Activated CD4-positive, alpha-beta T cell treated with anti-CD3 and anti-CD28 coated beads for 48 hours (primary cell): ENCODE measurements at places on chromosomes 4 and X.
A peak's percentile ranks its signal among the peaks of the same experiment; 100 is the strongest.

GRCh38 chr4:6200922-6201362, 593 bp upstream of the JAKMIP1 start:
- no peak for DNase-seq

DNA sequence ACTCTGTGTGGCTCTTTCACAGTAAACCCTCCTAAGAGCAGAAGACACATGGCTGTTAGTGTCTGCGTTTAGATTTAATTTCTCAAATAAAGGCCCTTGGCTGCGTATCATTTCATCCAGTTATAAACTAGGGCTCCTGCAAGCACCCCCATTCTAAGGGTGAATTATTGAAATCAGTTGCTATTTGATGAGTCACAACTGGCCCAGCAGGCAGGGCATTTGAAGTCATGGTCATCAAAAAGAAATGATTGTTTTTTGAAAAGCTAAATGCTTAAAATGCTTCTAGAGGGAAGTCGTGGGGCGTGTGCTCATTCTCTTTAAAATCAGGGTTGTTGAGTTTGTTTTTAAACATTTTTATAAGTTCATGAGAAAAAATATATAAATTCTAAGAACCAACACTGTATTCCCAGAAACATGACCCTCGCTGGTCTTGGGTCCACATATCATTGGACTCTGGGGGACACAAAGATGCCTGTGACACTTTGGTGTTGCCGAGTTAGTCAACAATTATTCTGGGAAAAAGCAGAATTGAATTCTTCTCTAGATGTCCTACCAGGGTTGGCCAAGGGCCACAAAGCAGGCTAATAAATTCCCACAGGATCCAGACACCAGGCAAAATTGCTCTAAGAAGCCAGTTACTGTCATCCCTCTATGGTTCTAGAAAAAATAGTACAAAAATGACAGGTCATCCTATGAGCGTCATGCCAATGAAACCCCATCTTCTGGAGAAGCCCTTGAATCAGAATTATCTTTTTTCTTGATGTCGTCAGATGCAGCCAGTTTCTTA, 99.5 kb upstream of the MYOZ2 start:
- DNase-seq, result no peak

GRCh38 chrX:134684956-134685355, 26.7 kb upstream of the PLAC1 start:
- no peak for DNase-seq

DNA sequence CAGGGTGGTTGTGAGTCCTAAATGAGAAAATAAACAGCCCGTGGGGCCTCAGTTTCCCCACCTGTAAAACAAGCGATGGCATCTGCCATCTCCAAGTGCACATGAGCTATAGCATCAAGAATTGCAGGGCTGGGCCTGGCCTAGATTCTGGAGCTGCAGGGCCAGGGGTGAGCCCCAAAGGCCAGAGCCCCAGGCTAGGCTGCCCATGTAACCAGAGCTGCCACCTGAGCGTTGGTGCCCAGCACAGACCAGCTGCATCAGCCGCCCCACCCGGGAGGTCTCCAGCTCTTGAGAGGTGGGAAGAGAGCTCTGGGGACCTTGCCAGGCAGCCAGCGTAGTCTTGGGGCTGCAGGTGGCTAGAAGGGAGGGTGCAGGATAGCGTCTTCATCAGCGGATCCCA, 27.0 kb upstream of the GPR78 start:
- DNase-seq, result no peak

DNA sequence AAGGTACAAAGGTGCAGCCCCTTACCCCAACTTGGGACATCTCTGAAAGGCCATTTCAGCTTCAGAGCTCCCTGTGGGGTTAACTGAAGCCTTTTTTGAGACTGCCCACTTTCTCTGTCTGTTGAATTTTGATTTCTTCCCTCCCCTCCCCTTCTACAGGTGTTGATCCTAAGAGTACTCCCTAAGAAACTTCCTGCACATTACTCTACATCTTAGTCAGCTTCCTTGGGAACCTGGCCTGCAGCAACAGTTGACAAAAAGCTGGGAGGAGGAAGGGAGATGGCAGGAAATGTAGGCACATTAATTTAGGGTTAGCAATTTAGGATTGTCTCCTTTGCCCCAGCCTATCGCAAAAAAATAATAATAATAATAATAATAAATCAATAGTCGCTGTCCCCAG, 1.2 kb upstream of the IDS start:
- DNase-seq, result no peak

- DNase-seq, result no peak
Measured at GRCh38 chr4:16869594-16870245, 28.7 kb downstream of the LDB2 start.

DNA sequence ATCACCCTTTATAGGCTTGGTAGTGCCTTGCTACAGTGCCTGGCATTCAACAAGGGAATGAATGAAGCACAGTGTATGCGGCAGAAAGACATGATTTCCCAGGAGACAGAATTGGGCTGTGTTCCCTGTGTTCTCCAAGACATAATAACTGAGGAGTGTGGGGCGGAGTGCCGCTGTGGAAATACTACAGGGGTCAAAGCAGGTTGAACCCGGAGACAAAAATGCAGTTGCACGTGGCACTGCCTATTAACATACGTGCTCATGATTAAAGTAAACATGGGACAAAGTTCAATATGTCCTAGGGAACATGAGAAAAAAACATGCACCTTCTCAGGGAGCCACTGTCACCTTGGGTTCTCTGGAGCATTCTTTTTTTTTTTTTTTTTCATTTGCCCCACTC, 820.8 kb downstream of the RPA4 start:
- no peak for DNase-seq

DNA sequence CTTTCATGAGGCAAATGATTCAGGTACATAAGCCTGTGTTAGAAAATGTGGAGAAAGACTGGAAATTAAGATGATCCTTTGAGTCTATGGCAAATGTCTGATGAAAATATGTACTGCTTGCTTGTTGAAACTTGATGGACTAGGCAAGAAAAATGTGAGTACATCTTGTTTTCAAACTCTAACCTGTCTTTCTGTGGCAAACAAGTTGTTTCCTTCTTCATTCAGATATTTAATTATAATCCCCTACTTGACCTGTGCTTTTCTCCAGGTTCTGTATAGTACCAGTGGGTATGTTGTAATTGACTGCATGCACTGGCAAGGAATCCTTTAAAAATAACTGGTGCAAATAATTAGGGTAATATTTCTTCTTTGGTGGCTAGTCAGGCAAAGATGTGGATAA, 136.7 kb downstream of the ARHGAP24 start:
- no peak for DNase-seq

GRCh38 chrX:31435592-31435991, 363.8 kb upstream of the FTHL17 start:
- no peak for DNase-seq

DNA sequence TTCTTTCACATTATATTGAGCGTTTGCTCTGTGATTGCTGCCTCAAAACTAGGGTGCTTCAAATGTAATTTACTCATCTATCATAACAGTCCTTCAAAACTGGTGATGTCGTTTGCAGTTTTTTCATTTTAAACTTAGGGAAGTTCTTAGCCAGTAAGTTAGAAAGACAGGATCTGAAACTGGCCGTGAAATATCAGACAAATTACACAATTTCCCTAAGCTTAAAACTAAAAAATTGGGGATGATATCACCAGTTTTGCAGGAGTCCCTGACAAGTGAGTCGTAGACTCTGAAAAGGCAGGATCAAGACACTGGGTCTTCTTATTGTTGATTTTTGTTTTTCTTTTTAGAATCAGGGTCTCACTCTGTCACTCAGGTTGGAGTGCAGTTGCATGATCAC, 44.8 kb downstream of the MOB1B start:
- no peak for DNase-seq

DNA sequence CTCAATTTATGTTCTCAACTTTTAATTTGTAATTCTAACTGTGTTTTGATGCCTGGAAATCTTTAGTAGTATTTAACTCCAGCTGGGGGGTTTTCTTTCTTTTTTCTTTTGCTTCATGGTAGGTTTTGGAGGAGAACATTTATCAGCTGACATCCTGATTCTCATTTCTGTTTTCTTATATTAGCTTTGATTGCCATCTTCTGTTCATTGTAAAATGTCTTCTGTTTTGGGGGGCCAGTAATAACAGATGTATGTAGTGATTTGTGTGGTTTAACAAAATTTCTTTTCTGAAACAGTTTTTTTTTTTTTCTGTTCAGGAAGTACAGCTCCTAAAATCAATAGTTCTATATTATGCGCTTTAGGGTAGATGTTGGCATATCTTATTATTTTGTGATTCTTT, 182.2 kb downstream of the GABRB1 start:
- no peak for DNase-seq

DNA sequence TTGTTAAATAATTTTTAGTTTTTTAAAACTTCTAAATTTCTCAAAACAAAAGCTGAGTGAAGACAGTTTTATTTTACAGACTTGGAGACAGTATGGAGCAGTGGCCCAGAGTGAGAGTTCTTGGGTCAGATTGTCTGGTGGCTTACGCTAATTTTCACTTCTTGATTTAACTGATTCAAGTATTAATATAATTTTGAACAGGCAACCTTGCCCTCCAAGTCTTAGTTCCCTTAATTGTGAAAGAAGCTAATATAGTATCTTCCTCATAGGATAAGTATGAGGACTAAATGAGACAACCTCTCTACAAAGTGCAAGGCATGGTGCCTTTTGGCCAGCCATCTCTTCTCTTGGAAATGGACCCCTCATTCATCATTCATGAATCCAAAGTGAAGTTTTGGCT, 25.4 kb downstream of the ATP7A start:
- DNase-seq, result no peak

DNA sequence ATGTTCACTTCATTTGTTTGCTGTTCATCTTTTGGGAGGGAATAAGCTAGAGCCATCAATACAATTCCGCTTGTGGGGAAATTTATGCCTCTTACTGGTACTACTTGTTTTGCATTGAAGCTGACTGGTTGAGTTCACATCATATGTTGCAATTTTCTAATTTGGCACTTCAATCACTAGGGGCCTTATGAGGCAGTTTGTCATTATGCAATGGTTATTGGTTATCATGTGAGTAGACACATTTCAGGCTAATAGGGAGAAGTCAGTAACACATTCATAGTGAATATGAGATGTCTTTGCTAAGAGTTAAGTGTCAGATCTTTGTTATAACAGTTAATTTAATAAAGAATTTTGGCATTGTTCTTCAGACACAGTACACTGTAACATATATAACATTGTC, 5.0 kb downstream of the RPL36A start:
- DNase-seq, result no peak

DNA sequence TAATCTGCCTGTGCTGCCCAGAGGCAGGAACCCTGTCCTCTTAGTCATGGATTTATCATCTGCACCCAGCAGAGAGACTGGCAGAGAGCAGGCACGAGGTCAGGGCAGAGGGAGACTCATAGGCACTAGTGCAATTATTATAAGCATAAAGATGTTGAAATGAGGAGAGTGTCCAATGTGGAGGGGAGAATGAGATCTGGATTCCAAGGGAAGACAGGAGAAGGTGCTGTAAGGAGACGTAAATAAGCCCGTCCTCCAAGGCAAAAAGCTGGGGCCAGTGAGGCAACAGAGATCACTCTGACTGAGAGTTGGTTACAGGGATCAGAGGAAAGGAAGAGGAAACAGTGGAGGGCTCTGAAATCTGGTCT, 406.2 kb downstream of the MAPK10 start:
- DNase-seq, result no peak

DNA sequence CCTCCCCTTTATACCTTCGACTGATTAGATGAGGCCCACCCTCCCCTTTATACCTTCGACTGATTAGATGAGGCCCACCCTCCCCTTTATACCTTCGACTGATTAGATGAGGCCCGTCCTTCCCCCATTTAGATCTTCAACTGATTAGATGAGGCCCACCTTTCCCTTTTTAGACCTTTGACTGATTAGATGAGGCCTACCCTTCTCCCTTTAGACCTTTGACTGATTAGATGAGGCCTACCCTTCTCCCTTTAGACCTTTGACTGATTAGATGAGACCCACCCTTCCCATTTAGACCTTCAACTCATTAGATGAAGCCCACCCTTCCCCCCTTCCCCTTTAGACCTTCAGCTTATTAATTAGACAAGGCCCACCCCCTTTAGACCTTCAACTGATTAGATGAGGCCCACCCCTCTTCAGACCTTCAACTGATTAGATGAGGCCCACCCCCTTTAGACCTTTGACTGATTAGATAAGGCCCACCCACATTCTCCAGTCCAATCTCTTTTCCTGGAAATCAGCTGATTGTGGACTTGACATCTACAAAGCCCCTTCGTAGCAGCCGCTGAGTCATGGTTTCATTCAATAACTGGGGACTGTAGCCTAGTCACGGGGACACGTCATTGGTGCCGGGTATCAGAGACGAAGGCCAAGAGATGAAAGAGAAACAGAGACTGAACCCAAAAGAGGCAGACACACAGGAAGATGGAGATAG, 28.8 kb upstream of the IL3RA start:
- peak; percentile 34 for DNase-seq

DNA sequence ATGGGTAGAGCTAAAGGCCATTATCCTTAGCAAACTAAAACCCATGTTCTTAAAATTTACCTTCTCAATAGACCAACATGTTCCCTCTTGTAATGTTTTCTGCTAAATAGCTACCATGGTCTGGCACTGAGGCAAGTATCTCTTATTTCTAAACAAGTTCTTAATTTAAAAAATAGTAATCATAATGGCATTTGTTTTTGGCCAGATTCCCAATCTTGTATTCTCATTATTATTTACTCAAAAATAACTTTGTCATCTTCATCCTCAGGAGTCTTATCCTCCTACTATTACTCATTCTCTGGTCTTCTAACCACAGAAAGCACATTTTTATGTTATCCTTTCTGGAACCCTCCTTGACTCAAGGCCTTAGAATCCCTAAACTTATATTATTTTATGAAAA, 931.2 kb downstream of the CCSER1 start:
- no peak for DNase-seq

DNA sequence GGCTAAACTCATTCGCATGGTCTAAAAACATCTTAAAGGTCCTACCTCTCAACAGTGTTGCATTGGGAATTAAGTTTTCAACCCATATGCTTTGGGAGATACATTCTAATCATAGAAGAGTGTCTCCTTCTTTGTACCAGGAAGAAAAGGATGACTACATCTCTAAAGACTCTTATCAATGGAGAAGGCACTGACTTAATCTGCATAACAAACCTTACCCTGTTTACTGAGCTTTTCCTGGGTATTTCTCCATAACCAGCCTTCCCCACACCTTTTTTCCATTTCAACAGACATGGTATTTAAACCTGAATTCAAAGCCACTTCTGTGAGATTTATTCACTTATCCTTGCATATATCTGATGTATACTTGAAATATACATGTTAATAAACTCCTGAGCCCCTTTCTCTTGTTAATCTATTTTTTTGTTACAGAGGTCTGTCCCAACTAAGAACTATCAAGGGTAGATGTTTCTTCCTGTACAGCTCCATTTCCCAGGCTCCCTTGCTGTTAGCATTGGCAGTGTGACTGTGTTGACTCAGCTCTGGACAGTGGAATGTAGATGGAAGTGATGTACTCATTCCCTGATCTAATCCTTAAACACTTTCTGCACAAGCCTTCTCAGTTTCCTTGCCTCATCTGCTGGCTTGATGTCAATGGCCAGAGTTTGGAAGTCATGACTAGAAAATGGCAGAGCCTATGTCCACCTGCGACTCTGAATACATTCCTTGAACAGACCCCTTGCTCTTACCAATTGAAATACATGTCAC, 148.9 kb upstream of the CPEB2 start:
- no peak for DNase-seq

GRCh38 chr4:189302719-189303118, 638.0 kb upstream of the FRG1 start:
- no peak for DNase-seq
